M059J (cell line): ENCODE measurements at places on chromosomes 7 and 10. TPM values are rescaled to one million over a fixed set of nuclear protein-coding genes. Genes with fewer than 3 reads are reported as not detected.

The VTI1A gene
- 21.7 and 32.4 TPM in 2 replicates for total RNA-seq

DNA sequence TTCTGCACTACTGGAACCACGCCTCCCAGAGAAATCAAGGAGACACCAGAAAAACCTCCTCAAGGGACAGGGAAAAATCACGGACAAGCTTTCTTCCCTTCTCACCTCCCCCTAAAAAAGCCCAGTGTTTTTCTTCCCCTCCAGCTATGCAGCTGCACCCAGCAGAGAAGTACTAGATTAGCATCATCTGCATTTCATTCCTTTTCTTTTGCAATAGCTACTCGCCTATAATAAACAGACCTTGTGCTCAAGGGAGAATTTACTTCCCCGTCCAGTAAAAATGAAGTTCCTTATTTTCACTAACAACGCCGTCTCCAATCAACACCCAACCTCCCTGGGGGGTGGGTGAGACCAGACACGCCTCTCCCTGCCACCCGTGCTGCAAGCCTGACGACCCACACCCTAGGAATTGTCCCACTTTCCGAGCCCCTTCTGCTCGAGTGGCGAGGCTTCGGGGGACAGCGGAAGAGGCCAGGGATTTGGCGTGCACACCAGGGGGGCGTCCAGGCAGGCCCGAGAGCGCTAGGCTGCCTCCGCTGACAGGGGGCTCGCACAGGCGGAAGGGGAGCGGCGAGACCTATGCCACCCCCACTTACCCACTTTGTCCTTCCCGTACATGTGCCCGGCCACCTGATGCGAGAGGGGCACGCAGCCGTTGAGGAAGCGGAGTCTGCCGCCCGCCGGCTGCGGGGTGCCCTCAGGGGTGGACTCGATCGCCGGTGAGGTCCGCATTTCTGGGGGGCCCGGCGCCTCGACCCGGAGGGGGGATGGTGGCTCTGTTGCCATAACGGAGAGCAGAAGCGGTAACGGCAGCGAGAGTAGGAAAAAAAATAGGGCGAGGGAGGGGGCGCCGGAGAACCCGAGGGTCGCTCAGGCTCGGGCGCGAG is 625 bp downstream of the IPMK start:
- DNase-seq: peak; percentile 69

GRCh38 chr10:104349623-104350126 is 4.0 kb upstream of the CFAP58 start:
- peak; percentile 68 for DNase-seq

GRCh38 chr7:111872450-111873325 is 310.4 kb upstream of the IMMP2L start:
- DNase-seq: no peak

- DNase-seq: peak; percentile 48
These were observed 58.5 kb upstream of the UBE3C start for GRCh38 chr7:157080111-157080730.

GRCh38 chr7:71784781-71785180 is 627.4 kb downstream of the CALN1 start:
- DNase-seq: no peak

GRCh38 chr10:122391875-122392274 is 17.4 kb downstream of the PLEKHA1 start:
- no peak for DNase-seq

GRCh38 chr7:126790763-126791162 is 462.0 kb downstream of the GRM8 start:
- DNase-seq: no peak
